ENCODE measurements at places on chromosomes 3 and 15. TPM values are rescaled to one million over a fixed set of nuclear protein-coding genes. Genes with fewer than 3 reads are reported as not detected.

THRB gene
- total RNA-seq, result 38.6 TPM

SLC7A14 gene
- total RNA-seq, result 0.04 TPM

IRAK2 gene
- total RNA-seq, result 8.9 TPM

ASB14 gene
- 5.0 TPM for total RNA-seq

SLC27A2 gene
- not detected for total RNA-seq

ACP3 gene
- total RNA-seq, result 0.30 TPM

CHRM5 gene
- total RNA-seq, result not detected

SH2D7 gene
- total RNA-seq, result not detected
